Sigmoid colon (tissue), 7 donors: ENCODE measurements at places on chromosomes 5 and 9. TPM values are rescaled to one million over a fixed set of nuclear protein-coding genes. Genes with fewer than 3 reads are reported as not detected.

TMOD1 gene
- 41.7 TPM for total RNA-seq

GRCh38 chr5:132012371-132013005, 1.0 kb upstream of the ACSL6 start:
- H3K4me3 ChIP-seq: no peak overlapping the region
- H3K27ac ChIP-seq: no peak overlapping the region
- no peaks in the 10 kb centered on the region for H3K4me1 ChIP-seq
- no peaks in the 10 kb centered on the region for H3K36me3 ChIP-seq
- peak; percentile 49 for DNase-seq
- H3K27me3 ChIP-seq: peaks cover 12% of the 10 kb centered on the region

- DNase-seq: peak; percentile 85
- no peaks in the 10 kb centered on the region for H3K36me3 ChIP-seq
- H3K27me3 ChIP-seq: peaks cover 52% of the 10 kb centered on the region
- H3K4me1 ChIP-seq: peaks cover 30% of the 10 kb centered on the region
- peak overlapping the region; percentile 41 for H3K4me3 ChIP-seq
- peak overlapping the region; percentile 63 for H3K27ac ChIP-seq
These were observed 89.4 kb downstream of the ANXA2R start for GRCh38 chr5:42950456-42951292.

DNA sequence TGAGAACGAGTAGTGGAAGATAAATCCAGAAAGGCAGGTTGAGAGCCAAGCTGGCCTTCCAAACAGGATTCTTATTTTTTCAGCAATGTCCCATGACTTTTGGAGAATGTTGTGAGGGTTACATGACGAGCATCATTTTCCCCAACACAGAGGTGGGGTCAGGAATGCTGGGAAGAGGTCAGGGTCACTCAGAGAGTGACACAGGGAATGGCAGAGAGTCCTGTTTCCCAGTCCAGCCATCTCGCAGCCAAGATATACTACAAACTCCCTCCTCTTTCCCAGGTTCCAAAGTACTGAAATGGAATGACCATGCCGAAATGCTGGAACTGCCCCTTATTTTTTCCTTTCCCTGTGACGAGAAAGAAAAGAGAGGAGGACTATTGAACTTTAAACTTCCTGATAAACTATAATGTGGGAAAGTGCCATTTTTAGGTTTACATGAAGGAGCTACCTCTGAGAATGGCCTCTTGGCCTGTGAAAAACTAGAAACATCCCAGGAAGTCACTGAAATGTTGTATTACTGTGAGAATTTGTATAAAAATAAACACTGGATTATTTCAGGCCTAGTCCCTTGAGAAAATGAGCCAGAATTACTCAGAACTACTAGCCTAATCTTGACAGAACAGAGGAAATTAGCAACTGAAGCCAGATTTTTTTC, 420.4 kb downstream of the CETN3 start:
- H3K27ac ChIP-seq: peak overlapping the region; percentile 39
- no peak overlapping the region for H3K4me3 ChIP-seq
- H3K4me1 ChIP-seq: peaks cover 12% of the 10 kb centered on the region

PRRX2 gene
- total RNA-seq: 0.49 TPM

DNA sequence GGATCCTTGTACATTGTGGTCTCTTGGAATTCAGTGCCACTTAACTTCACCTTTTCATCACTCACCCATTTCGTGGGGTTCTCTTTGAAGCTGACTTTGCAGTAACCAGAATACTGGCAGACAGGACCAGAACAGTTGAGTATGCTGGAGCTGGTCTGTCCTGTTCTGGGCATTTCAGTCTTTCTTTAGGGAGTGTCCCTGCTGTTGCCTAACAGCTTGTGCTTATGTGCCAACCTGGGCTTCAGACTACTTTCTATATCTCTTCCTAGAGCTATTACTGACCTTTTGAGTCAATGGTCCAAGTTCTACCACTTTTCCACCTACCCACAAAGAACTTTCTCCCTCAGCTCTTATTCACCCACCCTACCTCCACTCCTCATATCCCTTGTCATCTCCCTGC, 10.0 kb upstream of the INSL6 start:
- no peaks in the 10 kb centered on the region for H3K27me3 ChIP-seq
- H3K36me3 ChIP-seq: no peaks in the 10 kb centered on the region
- no peak for DNase-seq
- H3K4me1 ChIP-seq: no peaks in the 10 kb centered on the region
- H3K27ac ChIP-seq: no peak overlapping the region

DOCK2 gene
- 14.7 TPM for total RNA-seq

SLC6A18 gene
- total RNA-seq: not detected

- H3K4me3 ChIP-seq: no peak overlapping the region
- DNase-seq: no peak
- H3K27me3 ChIP-seq: no peaks in the 10 kb centered on the region
- H3K27ac ChIP-seq: no peak overlapping the region
These were observed 48.3 kb upstream of the ICE1 start for GRCh38 chr5:5374009-5374715.

- no peaks in the 10 kb centered on the region for H3K27me3 ChIP-seq
- DNase-seq: no peak
- H3K27ac ChIP-seq: no peak overlapping the region
- no peaks in the 10 kb centered on the region for H3K36me3 ChIP-seq
- H3K4me3 ChIP-seq: no peak overlapping the region
These were observed 194.8 kb downstream of the CRB2 start for GRCh38 chr9:123550797-123551196.

CAPSL gene
- not detected for total RNA-seq

PRDM9 gene
- total RNA-seq: not detected

CD14 gene
- 20.8 TPM for total RNA-seq

- H3K4me1 ChIP-seq: no peaks in the 10 kb centered on the region
- H3K27me3 ChIP-seq: no peaks in the 10 kb centered on the region
- H3K4me3 ChIP-seq: no peak overlapping the region
These were observed 452.1 kb downstream of the TUSC1 start for GRCh38 chr9:25225938-25226760.

FOXD4L3 gene
- total RNA-seq: not detected

DNA sequence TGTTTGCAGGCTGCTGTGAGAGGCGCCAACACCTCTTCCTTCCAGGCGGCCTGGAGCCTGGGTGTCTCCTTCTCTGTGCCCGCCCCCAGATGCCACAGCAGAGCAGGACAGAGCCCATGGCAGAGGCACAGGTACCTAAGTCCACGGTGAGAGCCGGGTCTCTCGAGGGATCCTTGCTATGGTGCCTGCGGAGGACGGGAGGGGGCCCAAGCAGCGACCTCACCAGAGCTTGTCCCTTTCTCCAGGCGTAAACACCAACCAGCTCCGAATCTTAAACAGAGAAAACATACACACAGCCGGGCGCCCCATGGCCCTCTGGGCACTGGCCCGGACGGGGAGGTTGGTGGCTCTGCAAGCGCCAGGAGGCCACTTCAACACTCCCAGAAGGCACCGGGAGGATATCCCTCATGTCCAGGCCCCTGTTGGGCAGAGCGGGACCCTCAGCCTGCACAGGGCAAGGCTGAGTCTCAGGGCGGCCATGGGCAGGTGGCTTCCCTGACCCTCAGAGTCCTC, 11.8 kb downstream of the CCDC187 start:
- H3K4me3 ChIP-seq: no peak overlapping the region
- H3K27me3 ChIP-seq: peaks cover 4% of the 10 kb centered on the region
- H3K36me3 ChIP-seq: no peaks in the 10 kb centered on the region
- no peak overlapping the region for H3K27ac ChIP-seq
- H3K4me1 ChIP-seq: no peaks in the 10 kb centered on the region
- DNase-seq: no peak

DNA sequence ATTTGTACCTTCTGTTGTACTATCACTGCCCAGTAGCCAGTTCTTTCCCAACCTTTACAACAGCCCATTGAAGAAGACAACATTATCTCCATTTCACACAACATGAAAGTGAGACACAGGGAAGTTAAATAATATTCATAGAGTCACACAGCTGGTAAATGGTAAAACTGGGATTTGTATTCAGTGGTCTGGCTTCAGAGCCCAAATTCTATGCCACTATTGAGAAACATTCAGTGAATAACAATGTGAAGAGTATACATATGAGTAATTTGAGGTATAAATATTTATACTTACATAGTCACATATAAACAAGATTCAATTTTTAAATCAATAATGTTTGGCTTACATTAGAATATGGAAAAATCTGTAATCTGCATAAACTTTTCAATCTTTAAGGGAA, 13.8 kb downstream of the SMIM15 start:
- no peaks in the 10 kb centered on the region for H3K27me3 ChIP-seq
- no peak overlapping the region for H3K4me3 ChIP-seq
- DNase-seq: no peak
- no peaks in the 10 kb centered on the region for H3K36me3 ChIP-seq
- H3K4me1 ChIP-seq: no peaks in the 10 kb centered on the region

DNA sequence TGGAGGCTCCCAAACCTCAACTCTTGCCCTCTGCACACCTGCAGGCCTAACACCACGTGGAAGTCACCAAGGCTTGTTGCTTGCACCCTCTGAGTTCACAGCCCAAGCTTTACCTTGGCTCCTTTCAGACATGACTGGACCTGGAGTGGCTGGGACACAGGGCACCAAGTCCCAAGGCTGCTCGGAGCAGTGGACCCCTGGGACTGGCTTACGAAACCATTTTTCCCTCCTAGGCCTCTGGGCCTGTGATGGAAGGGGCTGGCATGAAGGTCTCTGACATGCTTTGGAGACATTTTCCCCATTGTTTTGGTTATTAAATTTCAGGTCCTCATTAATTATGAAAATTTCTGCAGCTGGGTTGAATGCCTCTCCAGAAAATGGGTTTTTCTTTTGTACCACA, 994.4 kb upstream of the NUDT12 start:
- H3K4me1 ChIP-seq: no peaks in the 10 kb centered on the region
- no peaks in the 10 kb centered on the region for H3K27me3 ChIP-seq
- no peak overlapping the region for H3K4me3 ChIP-seq
- no peak overlapping the region for H3K27ac ChIP-seq

ADAMTS2 gene
- 12.1 TPM for total RNA-seq

ROPN1L gene
- not detected for total RNA-seq

DNA sequence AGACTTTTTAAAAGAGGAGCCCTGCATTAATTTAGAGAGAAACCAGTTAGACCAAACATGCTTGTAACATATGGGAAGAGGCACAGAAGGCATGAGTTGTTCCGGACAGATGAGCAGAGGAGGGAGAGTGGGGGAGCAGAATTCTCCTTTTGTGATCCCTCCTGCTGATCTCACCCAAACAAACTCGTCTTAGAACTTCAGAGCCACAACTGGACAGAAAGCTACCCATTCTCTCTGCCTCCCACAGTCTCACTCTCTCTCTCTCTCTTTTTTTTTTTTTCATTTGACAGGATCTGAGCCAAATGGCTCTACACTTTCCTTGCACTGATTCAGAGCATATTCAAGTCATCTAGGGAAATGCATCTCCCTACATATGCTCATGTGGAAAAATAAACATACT, 196.0 kb upstream of the PAPPA start:
- no peak for DNase-seq
- H3K27ac ChIP-seq: no peak overlapping the region
- no peaks in the 10 kb centered on the region for H3K27me3 ChIP-seq
- no peak overlapping the region for H3K4me3 ChIP-seq

- no peaks in the 10 kb centered on the region for H3K4me1 ChIP-seq
- no peaks in the 10 kb centered on the region for H3K27me3 ChIP-seq
- H3K36me3 ChIP-seq: no peaks in the 10 kb centered on the region
- H3K4me3 ChIP-seq: no peak overlapping the region
- H3K27ac ChIP-seq: no peak overlapping the region
These were observed 435.7 kb downstream of the NFIB start for GRCh38 chr9:13878241-13878711.

GRCh38 chr9:119050281-119050680, 319.0 kb downstream of the BRINP1 start:
- no peak for DNase-seq
- no peaks in the 10 kb centered on the region for H3K27me3 ChIP-seq
- no peak overlapping the region for H3K27ac ChIP-seq
- peaks cover 17% of the 10 kb centered on the region for H3K4me1 ChIP-seq

CER1 gene
- not detected for total RNA-seq

ORM2 gene
- not detected for total RNA-seq

DNA sequence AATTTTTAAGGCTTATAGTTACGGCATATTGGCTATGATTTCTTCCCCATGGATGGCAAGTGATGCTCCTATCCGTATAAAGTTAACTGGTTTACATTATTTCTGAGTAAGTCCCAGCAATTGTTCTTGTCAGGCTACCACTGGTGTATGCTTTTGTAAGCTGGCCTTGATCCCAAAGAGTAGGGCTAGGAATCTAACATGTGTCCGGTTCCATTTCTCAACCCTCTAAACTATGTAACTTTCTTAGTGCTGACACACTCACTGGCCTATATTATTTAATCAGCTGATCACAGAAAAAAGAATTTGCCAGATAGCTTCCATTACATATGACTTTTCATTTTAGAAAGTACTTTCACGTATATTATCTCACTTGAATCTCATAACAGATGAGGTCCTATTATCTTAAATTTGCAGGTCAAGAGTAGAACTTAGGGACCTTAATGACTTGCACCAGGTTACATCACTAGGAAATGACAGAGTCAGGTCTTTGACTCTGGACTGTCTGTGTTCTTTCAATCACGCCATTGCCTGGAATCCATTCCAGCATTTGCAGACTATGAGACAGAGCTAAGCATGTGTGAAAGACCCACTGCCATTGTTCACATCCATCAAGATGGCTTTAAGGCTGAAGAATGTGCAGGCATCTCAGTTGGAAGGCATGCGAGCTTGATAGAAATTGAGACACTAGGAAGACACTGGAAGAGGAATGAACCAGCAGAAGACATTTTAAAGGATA, 362.9 kb downstream of the ARRDC3 start:
- no peaks in the 10 kb centered on the region for H3K27me3 ChIP-seq
- no peak for DNase-seq
- no peaks in the 10 kb centered on the region for H3K36me3 ChIP-seq
- no peaks in the 10 kb centered on the region for H3K4me1 ChIP-seq
- no peak overlapping the region for H3K4me3 ChIP-seq

GRCh38 chr9:138028596-138028995, 151.0 kb downstream of the CACNA1B start:
- no peak overlapping the region for H3K4me3 ChIP-seq
- no peak overlapping the region for H3K27ac ChIP-seq
- peaks cover 38% of the 10 kb centered on the region for H3K27me3 ChIP-seq

CSF2 gene
- not detected for total RNA-seq

GRCh38 chr5:57298985-57299491, 125.2 kb downstream of the GPBP1 start:
- no peaks in the 10 kb centered on the region for H3K27me3 ChIP-seq
- H3K27ac ChIP-seq: peak overlapping the region; percentile 2
- no peak for DNase-seq
- peaks cover 5% of the 10 kb centered on the region for H3K4me1 ChIP-seq
- H3K36me3 ChIP-seq: no peaks in the 10 kb centered on the region

GRCh38 chr5:106755789-106756188, 914.9 kb downstream of the EFNA5 start:
- DNase-seq: no peak
- no peak overlapping the region for H3K27ac ChIP-seq
- no peak overlapping the region for H3K4me3 ChIP-seq
- no peaks in the 10 kb centered on the region for H3K27me3 ChIP-seq
- H3K4me1 ChIP-seq: no peaks in the 10 kb centered on the region

EPB41L4A gene
- total RNA-seq: 75.3 TPM

- peaks cover 6% of the 10 kb centered on the region for H3K4me1 ChIP-seq
- H3K27ac ChIP-seq: no peak overlapping the region
- no peak overlapping the region for H3K4me3 ChIP-seq
These were observed 245.1 kb downstream of the AOPEP start for GRCh38 chr9:94971378-94972131.

- H3K27me3 ChIP-seq: no peaks in the 10 kb centered on the region
- H3K4me1 ChIP-seq: no peaks in the 10 kb centered on the region
- DNase-seq: no peak
- H3K27ac ChIP-seq: no peak overlapping the region
These were observed 413.5 kb downstream of the PLK2 start for GRCh38 chr5:58046371-58046770.

IFNA13 gene
- total RNA-seq: not detected

HOMER1 gene
- total RNA-seq: 31.0 TPM
